ENCODE measurements at places on chromosomes 5 and 9. TPM values are rescaled to one million over a fixed set of nuclear protein-coding genes. Genes with fewer than 3 reads are reported as not detected.
A peak's percentile ranks its signal among the peaks of the same experiment; 100 is the strongest.

GRCh38 chr5:141507387-141508091 is 18.7 kb downstream of the PCDHGC5 start:
- no peak for DNase-seq

GRCh38 chr5:157269761-157270272 is 3.9 kb downstream of the CYFIP2 start:
- no peak for DNase-seq

- DNase-seq = peak; percentile 61
These were observed 560.8 kb downstream of the BNC2 start for GRCh38 chr9:16309469-16310271.

DNA sequence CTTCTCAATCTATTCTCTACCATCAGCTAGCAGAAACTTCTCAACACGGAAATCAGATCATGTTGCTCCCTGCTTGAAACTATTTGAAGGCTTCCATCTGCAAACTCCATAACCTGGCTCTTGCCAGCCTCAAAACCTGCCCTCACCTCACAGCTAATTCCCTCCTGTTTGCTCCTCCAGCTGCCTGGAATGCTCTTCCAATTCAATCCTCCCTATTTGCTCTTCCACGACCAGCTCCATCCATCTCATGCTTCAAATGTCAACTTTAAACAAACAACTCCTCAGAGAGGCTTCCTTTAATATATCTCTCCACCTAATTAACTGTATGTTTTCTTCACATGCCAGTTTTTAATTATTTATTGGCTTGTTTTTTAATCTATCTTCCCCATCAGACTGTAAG is 1.5 kb downstream of the PLAA start:
- no peak for DNase-seq

CCDC127 gene
- polyA plus RNA-seq = 18.9 TPM

BTNL3 gene
- polyA plus RNA-seq = 0.07 TPM

- DNase-seq = no peak
These were observed 147.6 kb upstream of the TRIM32 start for GRCh38 chr9:116539549-116539948.

- DNase-seq = no peak
These were observed 38.4 kb upstream of the RNF130 start for GRCh38 chr5:180109920-180110319.

DNA sequence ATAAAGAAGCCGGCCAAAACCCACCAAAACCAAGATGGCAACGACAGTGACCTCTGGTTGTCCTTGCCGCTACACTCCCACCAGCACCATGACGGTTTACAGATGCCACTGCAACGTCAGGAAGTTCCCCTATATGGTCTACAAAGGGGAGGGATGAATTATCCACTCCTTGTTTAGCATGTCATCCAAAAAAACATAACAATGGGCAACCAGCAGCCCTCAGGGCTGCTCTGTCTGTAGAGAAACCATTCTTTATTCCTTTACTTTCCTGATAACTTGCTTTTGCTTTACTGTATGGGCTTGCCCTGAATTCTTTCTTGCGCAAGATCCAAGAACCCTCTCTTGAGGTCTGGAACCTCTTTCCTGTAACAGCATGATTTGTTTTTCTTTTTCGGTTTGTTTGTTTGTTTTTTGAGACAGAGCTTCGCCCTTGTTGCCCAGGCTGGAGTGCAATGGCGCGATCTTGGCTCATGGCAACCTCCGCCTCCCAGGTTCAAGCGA is 2.0 kb upstream of the UAP1L1 start:
- DNase-seq = no peak

GNA14 gene
- polyA plus RNA-seq = 18.1 TPM

- no peak for DNase-seq
These were observed 150.8 kb upstream of the ADCY2 start for GRCh38 chr5:7245121-7245651.

MLANA gene
- polyA plus RNA-seq = 1.4 TPM
